ENCODE measurements at places on chromosomes 5 and 9.

GRCh38 chr5:150068071-150068470, 18.3 kb downstream of the CSF1R start:
- no peak for DNase-seq

- no peak for DNase-seq
These were observed 141.0 kb downstream of the ST8SIA4 start for GRCh38 chr5:100762108-100762507.

DNA sequence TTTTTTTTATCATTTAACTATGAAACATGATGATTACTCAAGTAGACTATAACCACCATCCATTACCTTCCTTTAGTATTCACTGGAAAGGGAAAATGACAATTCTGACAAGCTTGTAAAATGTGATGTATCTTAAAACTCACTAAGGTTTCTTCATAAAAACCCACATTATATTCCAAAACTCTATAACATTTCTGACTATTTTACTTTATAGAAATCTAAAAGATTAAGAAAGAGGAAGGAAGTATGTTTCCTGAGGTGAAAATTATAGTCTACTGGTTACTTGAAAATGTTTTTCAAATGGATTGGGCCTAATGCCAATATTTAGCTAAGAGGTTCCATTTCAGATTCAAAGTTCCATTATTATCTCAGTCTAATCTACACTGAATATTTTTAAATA, 1982.2 kb upstream of the C9orf72 start:
- no peak for DNase-seq

DNA sequence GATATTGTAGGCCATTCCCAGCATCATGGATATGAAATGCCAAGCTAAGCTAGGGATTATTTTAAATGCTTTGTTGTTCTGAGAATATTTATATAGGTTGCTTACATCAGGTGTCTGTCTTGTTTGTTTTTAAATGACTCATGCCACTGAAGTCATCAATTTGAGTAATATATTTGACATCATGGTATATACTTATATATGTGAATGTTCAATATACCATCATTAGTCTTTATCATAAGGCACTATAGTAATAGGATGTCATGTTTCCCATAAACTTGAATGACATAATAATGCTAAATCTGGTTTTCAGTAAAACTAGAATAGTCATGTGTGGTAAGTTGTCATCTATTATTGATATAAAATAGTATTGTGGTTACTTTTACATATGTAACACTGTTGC, 13.1 kb downstream of the C9orf85 start:
- no peak for DNase-seq

- DNase-seq = no peak
These were observed 238.6 kb downstream of the FANCC start for GRCh38 chr9:95078939-95079338.

- DNase-seq = no peak
These were observed 15.1 kb downstream of the ADCY2 start for GRCh38 chr5:7410936-7411511.

GRCh38 chr9:16139774-16140173, 586.9 kb downstream of the CCDC171 start:
- DNase-seq = no peak

- DNase-seq = no peak
These were observed 77.4 kb downstream of the SLIT3 start for GRCh38 chr5:169223595-169223953.

GRCh38 chr5:54671111-54671531, 153.6 kb downstream of the SNX18 start:
- DNase-seq = no peak

GRCh38 chr9:89550346-89550927, 52.5 kb upstream of the SEMA4D start:
- DNase-seq = no peak

- DNase-seq = no peak
These were observed 4.5 kb downstream of the DAP start for GRCh38 chr5:10756549-10756948.

DNA sequence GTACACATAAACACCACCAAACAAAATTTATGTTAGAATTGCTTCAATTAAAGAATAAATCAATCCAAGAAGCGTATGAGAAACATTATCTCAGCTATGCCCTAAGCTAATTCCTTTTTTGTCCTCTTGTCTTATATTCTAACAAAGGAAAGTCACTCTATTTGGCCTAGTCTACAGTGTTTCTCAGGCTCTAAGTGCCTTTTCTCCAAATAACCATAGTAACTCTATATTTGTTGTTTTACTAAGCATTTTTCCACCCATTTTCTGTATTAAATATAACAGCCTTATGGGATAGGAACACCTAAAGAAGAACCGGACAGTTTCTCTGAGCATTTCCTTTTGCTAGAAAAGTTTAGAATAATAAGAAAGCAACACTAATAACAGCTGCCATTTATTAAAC, 120.1 kb upstream of the MTAP start:
- no peak for DNase-seq

- no peak for DNase-seq
These were observed 168.6 kb downstream of the INSYN2B start for GRCh38 chr5:169811680-169812079.

DNA sequence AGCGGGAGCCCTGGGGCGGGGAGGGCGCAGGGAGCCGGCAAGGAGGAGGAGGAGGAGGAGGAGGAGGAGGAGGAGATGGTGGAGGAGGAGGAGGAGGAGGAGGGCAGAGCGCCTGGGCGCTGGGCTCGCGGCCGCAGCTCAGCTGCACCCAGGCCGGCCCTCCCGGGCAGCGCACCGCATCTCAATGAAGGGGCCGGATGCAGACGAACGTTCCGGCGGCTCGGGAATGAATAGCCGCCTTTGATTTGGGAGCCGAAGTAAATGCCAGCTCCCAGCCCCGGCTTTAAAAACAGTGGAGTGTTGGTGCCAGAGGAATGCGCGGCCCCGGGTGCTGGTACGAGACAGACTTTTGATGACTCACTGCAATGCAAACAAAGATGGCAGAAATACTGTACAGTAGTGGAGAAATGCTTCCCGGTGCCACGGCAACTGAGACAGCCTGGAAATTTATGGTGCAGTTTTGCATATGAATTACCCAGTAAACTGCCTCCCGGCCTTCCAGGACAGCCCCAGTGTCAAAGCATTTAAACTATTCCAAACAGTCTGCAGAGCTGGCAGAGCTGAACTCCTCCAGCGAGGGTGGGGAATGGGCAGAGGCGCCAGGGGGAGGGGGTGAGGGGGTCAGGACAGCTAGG, 43.1 kb downstream of the NACC2 start:
- DNase-seq = no peak

DNA sequence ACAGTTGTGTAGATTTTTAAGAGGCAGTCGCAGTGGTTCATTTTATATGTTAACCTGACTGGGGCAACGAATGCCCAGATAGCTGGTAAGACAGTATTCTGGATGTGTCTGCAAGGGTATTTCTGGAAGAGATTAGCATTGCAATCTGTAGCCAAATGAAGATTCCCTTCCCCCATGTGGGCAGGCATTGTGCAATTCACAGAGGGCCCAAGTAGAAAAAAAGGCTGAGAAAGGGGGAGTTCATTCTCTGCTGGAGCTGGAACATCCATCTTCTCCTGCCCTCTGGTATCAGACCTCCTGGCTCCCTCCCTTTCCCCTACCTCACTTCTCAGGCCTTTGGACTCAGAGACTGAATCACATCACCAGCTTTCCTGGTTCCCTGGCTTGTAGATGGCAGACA, 70.6 kb downstream of the TENT4A start:
- DNase-seq = no peak

- no peak for DNase-seq
These were observed 77.9 kb downstream of the SEMA5A start for GRCh38 chr5:9468060-9468388.

DNA sequence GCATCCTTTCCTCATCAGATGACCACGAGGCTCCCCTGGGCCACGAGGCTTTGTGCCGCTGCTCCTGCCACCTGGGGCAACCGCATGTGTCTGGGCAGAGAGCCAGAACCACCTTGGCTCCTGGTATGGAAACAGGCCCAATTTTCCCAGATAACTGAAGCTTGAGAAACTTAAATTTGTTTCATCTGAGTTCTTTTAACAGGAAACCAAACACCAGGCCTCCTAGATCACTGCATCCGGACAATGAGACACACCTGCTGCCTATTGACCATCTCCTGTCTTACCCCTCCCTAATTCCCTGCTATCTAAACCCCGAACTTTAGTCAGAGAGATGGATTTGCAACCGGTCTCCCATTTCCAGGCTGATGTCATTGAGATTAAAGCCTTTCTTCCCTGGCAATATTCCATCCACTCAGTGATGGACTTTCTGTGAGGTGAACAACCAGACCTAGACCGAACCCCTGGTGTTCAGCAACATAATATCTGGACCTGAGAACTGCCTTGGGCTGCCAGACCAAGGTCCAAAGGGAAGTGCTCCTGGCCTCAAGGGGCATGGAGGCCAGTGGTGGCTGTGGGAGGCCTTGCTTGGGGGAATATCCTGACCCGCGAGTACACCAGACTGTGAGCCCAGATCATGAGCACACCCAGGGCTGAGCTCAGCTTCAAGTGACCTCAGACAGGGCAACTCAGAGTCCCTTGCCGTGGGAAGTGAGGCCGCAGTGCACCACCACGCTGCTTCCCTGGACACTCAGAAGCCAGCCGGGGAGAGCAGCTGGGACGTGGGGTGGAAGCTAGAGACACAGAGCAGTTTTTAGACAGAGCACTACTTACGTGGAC, 199.7 kb downstream of the HSPA4 start:
- no peak for DNase-seq

DNA sequence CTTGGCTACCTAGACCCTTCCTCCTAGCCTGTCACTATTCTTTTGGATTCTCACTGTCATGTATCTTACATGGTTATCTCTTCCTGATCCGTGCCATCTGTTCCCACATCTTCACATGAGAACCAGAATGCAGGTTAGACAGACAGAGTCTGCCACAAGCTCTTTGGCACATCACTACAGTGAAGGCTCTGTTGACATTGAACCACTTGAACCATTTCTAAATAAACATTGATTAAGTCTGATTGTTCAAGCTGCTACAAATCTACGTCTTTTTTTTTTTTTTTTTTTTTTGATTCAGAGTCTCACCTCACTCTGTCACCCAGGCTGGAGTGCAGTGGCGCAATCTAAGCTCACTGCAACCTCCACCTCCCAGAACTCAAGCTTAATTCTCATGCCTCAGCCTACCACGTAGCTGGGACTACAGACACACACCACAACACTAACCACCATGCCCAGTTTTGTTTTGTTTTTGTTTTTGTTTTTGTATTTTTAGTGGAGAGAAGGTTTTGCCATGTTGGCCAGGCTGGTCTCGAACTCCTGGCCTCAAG, 85.1 kb upstream of the LRRTM2 start:
- no peak for DNase-seq

- DNase-seq = no peak
These were observed 5.2 kb upstream of the GCNT1 start for GRCh38 chr9:76453785-76454184.

- no peak for DNase-seq
These were observed 90.6 kb downstream of the NLN start for GRCh38 chr5:65812648-65813047.

DNA sequence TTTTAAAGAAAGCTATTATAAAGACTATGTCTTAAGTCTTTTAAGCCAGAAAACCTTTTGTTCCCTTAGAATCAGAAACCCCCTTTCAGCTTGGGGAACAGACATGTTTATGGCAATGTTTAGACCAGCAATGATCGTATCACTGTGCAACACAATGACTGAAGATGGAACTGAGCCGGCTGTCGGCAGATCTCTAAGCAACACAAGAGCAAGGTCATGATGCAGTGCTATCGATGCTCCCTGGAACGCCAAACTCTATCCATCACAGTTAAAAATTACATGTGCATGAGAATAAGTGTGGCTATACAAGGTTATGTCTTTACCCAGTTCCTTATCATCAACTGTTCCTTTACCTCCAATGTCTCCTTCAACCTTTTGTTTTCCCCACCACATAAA, 1.8 kb upstream of the RNF44 start:
- DNase-seq = no peak

DNA sequence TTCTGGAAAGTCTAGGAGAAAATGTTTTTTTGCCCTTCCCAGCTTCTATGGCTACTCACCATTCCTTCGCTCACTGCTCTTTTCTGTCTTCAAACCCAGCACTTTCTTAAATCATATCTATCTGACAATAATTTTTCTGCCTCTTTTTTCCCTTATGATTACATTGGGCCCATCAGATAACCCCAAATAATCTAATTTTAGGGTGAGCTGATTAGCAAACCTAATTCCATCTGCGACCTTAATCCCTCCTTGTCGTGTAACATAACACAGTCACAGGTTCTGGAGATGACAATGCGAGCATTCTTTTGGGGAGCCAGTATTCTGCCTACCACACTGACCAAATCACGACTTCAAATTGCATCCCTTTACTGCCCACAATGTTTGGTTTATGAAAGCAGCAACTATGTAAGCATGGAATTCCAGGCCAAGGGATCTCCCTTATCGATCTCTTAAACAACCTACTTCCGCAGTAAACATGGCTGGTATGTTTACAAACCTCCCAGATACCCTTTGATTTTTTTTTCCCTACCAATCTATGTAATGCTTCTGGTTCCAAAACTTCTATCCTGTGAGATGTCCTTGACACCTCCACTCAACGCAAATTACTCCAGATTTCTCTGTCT, 2122.2 kb downstream of the MAT2B start:
- no peak for DNase-seq

DNA sequence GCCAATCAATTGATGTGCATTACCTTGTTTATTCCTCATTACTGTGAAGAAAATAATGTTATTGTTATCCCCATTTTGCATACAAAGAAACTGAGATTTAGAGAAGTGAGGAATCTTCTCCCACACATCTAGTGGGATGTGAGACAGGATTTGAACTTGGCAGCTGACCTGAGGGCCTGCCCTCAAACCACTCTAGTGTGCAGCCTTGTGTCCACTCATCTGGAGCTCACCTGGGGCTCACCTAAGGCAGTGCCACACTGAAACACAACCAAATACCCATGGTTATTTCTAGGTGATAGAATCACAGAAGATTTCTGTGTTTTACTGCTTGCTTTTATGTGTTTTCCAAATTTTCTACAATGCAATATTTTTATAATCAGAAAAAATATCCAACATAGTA, 94.7 kb upstream of the SAP30L start:
- no peak for DNase-seq

DNA sequence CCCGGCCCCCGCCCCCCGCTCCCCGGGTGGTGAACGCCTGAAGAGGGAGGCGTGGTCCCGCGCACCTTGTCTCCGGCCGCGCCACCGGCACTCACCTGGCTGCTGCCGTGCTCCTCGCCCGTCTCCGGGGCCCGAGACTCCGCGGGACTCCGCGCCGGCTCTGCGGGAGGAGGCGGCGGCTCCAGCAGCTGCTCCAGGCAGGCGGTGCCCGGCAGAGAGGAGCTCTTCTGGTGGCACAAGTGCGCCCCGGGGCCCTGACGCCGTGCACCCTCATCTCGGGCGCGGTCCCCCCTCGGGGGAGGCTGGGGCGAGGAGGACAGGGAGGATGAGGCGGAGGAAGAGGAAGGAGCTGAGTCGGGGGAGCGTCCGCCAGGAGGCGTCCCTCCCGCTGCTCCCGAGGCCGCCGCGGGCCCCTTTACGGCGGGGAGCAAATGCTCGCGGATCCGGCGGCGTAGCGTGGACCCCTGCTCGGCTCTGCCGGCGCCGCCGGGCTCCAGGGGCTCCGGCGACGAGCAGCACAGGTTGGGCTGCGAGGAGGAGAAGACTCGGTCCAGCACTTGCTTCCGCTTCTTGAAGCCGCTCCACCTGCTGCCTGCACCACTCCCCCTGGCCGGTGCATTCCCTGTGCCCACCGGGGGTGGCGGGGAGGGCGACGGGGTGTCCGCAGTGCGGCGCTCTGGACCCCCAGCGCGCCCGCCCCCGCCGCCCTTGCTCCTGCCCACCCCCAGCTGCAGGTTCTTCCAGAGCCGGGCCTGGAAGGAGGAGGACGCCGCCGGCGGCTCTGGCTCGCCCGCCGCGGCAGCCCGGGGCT, 928 bp downstream of the MCTP1 start:
- DNase-seq = no peak

- DNase-seq = no peak
These were observed 995 bp upstream of the SLC23A1 start for GRCh38 chr5:139383993-139384590.

Data from stimulated activated CD8-positive, alpha-beta memory T cell treated with anti-CD3 and anti-CD28 coated beads, Interleukin-15, amount 100 ng/mL, for 24 hours (primary cell).